ENCODE measurements at places on chromosomes 2 and 18.

DNA sequence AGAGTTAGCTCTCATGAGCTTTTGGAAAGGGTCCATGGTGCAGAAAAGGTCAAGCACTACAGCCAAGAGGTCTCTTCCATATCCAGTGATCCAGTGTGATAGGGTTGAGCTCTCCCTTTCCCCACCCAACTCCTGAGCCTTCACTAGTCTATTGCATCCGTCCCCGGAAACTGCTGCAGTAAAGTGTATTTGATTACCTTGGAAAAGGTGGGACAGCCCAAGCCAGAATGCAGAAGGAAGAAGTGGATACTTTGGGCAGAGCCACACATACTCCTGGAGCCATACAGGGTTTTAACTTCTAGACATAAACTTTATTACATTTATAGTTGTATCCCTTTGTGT lies 3.6 kb downstream of the PNKD start:
- DNase-seq: no peak

DNA sequence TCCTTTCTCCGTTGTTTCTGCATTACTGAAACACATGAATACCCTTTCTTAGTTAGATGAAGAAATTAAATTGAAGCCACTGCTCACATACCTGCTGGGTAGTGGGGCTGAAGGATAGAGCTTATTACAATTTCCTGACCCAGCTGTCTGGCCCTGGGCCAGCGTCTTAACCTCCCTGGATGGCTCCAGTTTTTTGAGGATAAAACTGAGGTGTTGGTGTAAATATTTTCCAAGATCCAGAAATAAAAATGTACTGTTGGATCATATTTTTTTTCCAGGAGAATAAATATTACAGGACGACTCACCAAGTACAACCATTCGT lies 3.5 kb downstream of the RNF144A start:
- no peak for DNase-seq

DNA sequence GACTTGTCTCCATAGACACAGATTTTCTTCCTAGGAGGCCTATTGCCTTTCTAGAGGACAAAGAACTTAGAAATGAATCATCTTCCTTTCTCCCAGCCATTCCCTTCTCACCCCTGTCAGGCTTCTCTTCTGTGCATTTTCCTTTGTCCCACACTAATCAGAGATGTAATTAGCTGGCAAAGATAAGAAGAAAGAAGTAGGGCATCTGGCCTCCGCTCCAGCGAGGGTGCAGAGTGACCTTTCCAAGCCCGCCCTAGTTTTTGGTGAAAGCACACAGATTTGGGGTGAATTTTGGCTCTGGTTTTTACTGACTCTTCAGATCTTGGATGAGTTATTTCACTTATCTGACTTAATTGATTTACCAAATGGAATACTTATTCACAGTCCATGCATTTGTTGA lies 626.5 kb downstream of the ZEB2 start:
- DNase-seq: no peak

- DNase-seq: no peak
These were observed 304.0 kb upstream of the REG3G start for GRCh38 chr2:78721355-78722033.

GRCh38 chr2:68290901-68291300 lies 28.8 kb downstream of the CNRIP1 start:
- no peak for DNase-seq

GRCh38 chr2:222105046-222105445 lies 193.8 kb downstream of the PAX3 start:
- no peak for DNase-seq

DNA sequence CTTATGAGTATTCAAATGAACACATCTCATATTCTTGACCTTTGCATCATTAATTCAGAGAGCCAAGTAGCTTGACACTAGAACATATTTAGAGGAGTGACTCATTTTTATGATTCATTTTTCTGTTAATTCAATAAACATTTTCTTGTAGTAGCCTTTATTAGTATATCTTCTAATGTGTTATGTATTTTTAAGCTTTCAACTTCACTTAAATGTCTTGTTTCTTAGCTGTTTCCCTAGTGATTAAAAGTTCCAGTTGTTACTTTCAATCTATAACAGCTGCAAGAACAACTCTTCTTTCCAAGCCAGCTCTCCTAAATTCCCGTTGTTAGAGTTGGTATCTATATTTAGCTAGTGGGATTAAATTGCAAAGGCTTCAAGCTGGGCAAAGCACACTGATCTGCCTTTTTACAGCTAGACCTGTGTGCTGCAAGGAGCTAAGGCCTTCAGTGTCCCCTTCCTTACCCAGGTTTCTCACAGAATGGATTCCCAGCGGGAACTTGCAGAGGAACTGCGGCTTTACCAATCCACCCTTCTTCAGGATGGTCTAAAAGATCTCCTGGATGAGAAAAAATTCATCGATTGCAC lies at the start of gene KLHL41:
TSS of gene KLHL41 (plus strand) at position 405 of the 588 bp plus-strand sequence. CDS start at position 482, 77 bp downstream.
- DNase-seq: no peak

DNA sequence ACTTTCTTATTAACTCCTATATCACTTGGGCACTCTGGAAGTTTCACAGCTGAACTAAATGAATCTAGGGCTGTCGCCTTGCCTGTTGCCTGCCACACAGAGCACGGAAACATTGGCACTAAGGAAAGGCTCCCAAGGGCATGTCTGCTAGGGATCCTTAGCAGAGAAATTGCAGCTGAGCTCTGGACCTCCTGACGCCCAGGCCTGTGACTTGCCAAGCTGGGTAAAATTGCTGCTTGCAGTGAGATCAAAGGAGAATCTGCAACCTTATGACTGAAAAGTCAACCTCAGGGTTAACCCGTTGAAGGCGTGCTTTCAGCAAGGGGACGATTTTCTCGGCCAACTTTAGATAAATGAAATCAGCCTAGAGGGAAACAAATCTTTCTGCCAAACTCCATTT lies 189.8 kb downstream of the NCK2 start:
- no peak for DNase-seq

DNA sequence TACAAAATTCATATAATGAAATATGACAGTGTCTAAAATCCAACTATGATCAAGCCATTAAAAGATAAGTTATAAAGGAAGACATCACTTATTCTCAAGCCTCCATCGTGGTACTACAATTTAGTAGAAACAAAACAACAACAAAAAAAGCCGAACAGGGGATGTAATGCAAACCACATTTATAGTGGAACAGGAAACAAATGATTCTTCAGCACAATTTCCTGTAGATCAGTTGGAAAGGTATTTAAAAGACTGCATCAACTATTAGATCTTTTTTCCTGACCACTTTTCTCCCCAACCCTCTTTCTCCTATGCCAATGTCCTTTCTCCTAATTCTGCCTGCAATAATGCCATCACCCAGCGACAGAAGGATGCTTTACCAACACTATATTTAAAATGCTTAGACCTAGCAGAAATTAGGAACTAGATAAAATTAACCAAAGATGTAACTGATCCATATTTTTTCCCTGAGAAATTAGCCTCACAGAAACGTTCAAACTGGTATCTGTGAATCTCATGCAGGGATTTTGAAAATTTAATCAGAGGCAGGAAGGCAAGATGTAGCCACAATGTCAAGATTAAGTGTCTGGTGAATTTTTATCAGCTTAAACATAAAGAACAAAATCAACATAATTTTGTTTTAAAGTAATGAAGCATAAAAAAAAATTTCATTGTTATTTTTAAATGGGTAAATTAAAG lies 271.4 kb downstream of the TCF4 start:
- DNase-seq: no peak

DNA sequence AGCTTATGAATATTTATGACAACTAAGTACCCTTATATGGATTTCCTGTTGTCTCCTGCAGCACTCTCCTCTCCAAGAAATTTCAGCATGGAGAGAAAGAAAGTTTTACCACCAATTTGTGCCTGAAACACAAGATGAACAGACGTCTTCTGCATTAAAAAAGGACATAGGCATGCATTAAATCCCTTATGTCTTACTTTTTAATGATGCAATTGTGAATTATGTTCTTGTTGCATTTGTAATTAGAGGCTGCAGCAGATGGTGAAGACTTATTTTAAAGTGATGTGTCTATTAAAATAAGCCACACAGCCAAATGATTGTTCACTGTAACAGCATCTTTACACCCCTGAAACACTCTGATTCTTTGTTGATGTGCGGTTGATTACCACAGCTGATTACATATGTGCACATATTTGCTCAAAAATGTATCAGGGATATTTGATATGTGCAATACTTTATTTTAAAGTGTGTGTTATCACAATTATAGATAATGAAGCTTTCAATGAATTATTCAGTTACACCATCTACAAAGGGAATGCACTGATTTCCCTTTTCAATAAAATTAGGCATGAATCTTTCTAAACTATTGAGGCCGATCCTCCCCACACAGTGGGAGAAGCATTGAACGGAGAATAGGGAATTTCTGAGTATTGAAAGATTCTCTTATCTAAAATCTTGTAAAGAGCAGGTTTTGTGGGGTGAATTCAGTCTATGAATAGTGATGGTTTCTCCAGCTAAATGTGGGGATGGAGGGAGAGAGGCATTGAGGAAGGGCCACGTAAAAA lies 585.1 kb downstream of the SLC4A3 start:
- no peak for DNase-seq

DNA sequence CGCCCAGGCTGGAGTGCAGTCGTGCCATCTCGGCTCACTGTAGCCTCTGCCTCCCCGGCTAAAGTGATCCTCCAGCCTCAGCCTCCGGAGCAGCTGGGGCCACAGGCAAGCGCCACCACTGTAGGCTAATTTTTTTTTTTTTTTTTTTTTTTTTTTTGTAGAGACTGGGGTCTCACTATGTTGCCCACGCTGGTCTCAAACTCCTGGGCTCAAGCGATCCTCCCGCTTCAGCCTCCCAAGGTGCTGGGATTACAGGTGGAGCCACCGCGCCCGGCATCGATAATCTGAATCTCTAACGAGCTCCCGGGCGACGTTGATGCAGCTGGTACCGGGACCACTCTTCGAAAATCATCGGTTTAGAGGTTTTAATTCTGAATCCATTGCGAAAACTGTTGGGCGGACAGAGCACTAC lies 520 bp upstream of the CYP20A1 start:
- DNase-seq: no peak

- no peak for DNase-seq
These were observed 215.3 kb downstream of the ZFP36L2 start for GRCh38 chr2:43011158-43011491.

GRCh38 chr2:12465631-12466135 lies 251.1 kb upstream of the TRIB2 start:
- DNase-seq: no peak

GRCh38 chr2:15555760-15556193 lies 5.4 kb downstream of the NBAS start:
- DNase-seq: no peak

DNA sequence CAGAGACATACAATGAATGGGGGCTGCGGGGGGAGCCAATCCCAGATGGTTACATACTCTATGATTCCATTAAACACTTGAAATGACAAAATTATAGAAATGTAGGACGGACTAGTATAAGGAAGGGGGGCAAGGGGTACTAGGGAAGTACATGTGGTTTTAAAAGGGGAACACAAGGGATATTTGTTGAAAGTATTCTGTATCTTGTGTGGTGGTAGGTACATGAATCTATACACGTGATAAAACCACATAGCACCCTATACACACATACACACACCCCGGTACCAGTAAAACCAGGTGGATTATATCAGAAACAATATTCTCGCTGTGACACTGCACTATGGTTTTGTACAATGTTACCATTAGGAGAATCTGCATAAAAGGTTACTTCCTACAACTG lies 45.4 kb downstream of the ASXL2 start:
- no peak for DNase-seq

GRCh38 chr2:14601156-14601770 lies 31.3 kb upstream of the LRATD1 start:
- DNase-seq: no peak

DNA sequence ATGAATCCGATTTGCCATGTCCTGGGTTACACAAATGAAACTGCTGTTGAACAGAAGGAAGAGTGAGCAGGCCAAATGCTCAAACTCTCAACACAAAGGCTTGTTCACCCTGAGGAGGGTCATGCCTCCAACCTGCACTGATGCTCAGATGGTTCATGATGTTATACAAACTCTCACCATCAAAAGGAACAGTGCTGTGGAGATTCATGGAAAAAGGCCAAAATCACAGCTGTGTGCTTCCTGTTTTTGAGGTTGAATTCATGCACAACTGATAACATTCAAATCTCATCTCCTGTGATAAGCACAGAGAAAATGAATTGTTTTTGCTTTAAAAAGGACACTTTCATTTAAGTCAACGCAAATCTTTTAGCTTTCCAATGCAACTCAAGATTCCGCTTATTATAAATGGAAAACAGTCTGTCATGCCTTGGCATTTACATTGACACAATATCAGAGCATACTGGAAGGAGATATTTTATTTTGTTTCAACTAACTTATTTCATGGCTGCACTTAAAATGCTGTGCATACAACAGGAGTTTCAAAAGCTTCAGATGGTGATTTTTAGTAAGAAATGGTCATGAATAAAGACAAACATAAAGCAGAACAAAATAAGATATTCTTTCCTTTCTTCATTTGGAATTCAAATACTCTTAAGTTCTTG lies 22.2 kb upstream of the TTN start:
- no peak for DNase-seq

- DNase-seq: no peak
These were observed 59.6 kb downstream of the TPGS2 start for GRCh38 chr18:36769172-36769571.

DNA sequence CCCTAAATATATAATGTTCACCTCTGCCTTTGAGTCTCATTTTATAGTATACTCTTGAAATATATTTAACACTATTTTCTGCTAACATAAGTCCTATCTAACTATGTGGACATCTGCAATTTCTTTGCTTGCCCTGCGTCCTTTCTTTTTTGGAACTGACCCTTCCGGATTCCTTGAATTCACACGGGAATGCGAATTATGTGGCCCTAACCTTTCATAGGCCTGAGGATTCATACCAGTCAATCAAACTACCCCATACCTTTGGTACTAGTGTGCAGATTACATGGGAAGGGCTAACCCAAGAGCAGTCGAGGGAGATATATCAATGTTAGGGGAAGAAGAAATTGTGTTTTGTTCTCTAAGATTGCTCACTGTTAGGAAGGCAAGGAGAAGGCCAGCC lies 56.4 kb downstream of the NRXN1 start:
- DNase-seq: no peak

DNA sequence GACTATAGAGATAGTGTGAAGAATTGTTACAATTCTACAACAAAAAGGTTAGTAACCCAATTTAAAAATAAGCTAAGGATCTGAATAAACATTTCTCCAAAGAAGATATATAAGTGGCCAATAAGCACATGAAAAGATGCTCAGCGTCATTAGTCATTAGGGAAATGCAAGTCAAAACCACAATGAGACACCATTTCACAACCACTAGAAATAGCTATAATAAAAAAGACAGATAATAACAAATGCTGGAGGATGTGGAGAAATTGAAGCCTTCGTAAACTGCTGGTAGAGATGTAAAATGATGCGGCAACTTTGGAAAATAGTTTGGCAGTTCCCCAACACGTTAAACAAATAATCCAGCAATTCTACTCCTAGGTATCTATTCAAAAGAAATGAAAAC lies 366.5 kb upstream of the POU3F3 start:
- DNase-seq: no peak

- DNase-seq: peak; percentile 91
These were observed 206.7 kb downstream of the MGAT5 start for GRCh38 chr2:134460583-134460998.

DNA sequence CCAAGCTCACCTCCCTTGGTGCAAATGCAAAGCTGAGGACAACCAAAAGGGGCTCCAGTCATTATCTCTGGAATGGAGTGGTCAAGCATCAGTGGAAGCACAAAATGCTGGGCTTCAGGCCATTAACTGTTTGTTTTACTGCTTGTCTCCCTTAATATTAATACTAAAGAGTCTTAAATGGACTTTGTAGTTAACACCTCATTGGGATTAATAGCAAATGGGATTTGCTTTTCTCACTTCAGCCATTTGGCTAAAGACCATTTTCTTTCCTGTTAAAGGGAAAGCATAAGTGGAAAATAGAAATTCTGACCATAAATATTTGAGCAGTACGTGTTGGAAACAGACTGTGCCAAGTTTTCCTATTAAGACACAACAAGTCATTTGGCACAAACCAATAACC lies 154.4 kb downstream of the DNER start:
- no peak for DNase-seq

Data from H9 (cell line).